ENCODE measurements at places on chromosomes 1 and 21.
A peak's percentile ranks its signal among the peaks of the same experiment; 100 is the strongest.

DNA sequence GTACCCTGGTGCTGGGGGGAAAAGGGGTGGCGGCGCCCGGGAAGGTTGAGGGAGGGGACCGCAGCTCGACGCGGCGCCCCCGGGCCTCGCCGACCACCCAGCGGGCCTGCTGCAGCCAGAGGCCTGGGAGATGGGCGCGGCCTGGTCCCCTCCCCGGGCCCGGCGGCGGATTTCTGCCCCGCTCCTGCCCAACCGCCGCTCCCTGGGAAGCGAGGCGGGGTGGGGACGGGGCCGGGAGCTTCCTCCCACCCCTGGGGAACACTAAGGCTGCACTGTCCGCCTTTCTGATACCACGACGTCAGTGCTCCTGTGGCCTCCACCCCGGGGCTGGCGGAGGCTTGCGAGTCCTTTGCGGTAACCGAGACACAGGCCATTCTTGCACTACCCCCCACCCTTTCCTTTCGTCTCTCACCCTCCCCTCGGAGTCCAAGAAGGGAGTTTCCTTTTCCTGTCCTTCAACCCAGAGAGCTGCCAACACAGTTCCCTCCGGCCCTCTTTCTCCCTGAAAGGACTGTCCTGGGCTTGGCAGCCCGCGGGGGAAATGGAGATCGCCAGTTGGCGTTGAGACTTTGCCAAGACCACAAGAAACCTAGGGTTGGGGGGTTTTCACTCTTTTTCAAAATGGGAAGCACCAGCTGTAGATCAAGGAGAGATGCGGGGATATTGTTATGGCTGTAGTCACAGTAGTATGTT is 742 bp downstream of the SH3GLB1 start:
- peak; percentile 9 for DNase-seq

- no peak for DNase-seq
Observed at GRCh38 chr21:45087022-45087823, 12.8 kb downstream of the ADARB1 start.

- DNase-seq: no peak
Observed at GRCh38 chr1:69688193-69688592, 120.5 kb downstream of the LRRC7 start.

DNA sequence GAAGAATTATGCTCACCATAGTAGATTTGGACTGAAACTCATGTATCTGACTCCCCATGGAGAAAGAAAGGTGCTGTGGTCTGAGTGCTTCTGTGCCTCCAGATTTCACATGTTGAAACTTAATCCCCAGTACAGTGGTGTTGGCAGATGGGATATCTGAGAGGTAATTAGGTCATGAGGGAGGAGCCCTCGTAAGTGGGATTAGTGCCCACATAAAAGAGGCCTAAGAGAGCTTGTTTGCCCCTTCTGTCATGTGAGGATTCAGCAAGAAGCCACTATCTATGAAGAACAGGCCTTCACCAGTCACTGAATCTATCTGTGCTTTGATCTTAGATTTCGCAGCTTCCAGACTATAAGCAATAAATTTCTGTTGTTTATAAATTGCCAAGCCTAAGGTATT is 150.1 kb downstream of the PLPP3 start:
- DNase-seq: no peak

DNA sequence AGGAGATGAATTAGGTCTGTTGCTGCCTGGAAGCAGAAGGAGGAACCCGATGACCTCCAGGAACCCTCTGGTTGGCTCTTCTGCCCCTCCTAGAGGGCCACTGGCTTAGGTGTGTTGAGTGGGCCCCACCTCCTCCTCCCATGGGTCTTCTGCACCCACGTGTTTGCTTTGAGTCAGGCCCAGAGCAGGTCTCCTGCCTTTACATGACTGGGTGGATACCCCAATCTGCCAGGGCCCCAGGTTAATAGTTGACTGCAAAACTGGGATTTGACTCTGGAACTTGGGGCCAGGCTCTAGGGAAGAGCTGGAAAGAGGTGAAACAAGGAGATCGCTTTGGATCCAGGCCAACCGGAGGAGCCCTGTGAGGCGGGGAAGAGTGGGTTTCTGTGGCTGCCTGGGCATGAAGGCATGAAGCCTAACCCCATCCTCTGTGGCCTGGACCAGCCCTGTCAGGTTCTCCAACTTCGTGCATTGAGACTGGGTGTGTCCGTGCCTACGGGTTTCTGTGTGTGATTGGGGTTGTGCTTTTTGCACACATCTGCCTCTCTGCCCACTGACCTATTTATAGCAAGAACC is 7.8 kb upstream of the LAD1 start:
- no peak for DNase-seq

DNA sequence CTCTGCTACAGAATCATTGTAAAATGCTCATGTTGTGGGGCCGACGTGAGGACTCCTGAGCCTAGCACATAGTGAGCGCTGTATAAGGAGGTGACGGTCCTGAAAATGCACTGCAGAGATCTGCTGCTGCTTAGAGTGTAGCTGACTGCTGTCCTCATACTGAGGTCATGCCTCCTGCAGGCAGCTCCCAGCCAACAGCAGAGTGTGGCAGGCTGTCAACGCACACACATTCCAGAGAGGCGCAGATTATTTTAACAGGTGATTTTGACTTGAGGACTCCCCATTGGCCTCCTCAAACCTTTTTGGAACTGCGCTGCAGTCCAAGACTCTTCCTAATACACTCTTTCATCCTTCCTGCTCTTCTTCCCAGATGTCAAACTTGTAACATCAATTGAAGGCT is 119.8 kb upstream of the KCNJ6 start:
- no peak for DNase-seq

- DNase-seq: no peak
Observed at GRCh38 chr21:43786300-43786806, 3.0 kb upstream of the RRP1 start.

DNA sequence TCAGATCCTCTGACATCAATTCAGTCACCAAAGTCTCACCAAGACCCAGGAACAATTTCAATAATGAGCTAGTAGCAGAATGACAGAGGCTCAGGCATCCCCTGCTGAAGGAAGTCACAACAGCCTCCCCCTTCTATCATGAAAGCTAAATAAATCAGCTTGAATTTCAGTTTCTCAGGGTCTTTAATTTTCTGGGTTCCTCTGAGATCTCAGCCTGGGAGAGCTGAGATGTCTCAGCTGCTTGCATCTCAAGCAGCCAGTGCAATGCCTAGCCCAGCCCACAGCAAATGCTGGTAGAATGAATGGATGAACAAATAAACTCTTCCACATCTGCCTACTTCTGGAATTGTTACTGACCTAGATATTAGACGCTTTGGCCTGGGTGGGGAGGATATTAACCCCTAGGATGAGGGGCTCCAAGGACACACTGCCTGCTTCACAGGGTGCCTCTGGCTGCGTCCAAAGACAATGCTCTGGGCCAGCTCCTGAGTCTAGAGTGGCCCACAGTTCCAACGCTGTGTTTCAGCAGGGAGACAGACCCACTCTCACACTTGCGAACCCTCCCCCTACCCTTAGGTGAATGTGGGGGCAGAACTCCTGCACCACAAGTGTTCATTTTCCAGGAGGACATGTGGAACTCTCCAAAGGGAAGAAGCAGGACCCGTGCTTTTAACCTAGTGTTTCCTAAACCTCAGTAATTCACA is 11.2 kb upstream of the LORICRIN start:
- DNase-seq: no peak

DNA sequence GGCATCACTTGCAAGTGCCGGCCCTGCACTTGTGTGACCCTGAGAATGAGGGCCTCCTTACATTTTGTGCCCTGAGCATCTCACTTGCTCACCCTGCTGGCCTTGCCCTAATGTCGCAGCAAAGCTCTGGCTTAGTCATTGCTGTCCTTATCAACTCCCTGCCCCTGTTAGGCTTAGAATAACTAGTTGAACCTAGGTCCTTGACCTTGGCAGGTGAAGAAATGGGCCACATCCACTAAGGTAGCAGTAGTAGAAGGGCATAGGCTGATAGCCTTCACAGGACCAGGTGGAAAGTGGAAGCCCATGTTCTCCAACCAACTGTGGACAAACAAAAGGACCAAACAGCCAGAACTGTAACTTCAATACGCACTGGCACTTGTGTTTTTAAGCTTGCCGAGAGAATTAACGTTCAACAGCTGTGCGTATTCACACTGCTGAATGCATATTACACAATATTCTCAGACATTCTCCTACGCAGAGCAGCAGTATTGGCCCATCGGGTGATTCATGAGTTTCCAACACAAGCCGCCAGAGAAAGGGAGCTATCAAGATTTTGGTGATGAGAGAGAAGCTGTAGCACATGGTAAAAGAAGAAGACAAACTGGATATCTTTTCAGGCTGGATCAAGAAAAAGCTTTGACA is 27.7 kb upstream of the PTGFRN start:
- no peak for DNase-seq

DNA sequence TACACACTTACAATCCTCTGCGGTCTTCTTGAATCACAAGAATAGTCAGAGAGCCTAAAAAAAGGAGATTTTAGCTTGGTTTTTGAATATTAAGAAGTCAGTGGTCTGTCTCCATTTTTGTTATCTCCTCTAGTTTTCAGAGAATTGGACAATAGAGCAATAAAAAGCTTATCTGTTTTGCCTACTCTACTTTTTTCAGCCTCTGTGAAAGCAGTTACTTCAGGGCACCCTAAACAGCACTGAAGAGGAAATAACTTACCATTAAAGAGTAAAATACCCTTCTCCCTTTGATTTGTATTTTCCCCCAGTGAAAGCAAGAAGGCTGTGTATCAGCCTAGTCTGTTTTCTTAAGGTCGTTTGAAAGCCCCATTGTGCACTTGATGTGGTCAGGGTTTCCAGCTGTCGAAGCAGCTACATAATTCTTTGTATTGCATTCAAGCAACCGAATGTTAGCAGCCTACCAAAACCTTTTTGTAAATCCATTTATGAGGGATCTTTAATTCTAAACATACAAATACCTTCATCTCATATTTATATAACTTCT is 1.0 kb downstream of the NTMT2 start:
- no peak for DNase-seq

- no peak for DNase-seq
Observed at GRCh38 chr1:155126556-155127104, 1.0 kb upstream of the EFNA1 start.

DNA sequence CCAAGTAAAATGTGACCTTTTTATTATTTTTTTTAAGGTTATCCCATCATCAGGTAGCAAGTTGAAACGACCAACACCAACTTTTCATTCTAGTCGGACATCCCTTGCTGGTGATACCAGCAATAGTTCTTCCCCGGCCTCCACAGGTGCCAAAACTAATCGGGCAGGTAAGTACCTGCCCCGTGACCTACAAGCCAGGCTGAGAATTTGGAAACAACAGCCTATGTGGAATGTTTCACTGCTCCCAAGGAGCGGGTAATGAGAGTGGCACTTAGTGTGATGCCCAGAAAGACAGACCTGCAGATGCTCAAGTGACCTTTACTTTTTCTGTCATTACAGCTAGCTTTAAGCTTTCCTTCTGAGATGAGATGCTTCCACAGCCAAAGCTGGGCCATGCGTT is 6.9 kb upstream of the BMP8A start:
- no peak for DNase-seq

GRCh38 chr21:20522611-20523010 is 475.6 kb upstream of the NCAM2 start:
- DNase-seq: no peak

GRCh38 chr1:19582318-19582717 is 61.8 kb upstream of the NBL1 start:
- DNase-seq: peak; percentile 80

GRCh38 chr1:21012937-21013336 is 163.8 kb downstream of the EIF4G3 start:
- DNase-seq: no peak

Data from stimulated activated CD4-positive, alpha-beta T cell treated with anti-CD3 and anti-CD28 coated beads, Interleukin-2, amount 100 ng/mL, for 48 hours (primary cell).